ENCODE measurements at places on chromosomes 11 and 22. TPM values are rescaled to one million over a fixed set of nuclear protein-coding genes. Genes with fewer than 3 reads are reported as not detected.

Gene PKDREJ
- not detected for total RNA-seq

- no peaks in the 10 kb centered on the region for H3K4me1 ChIP-seq
- H3K36me3 ChIP-seq, result no peaks in the 10 kb centered on the region
- peaks cover 16% of the 10 kb centered on the region for H3K27me3 ChIP-seq
- no peak overlapping the region for H3K4me3 ChIP-seq
- DNase-seq, result no peak
Measured at GRCh38 chr22:44947049-44947448, 62.8 kb downstream of the PHF21B start.

GRCh38 chr11:118572981-118573550 lies 857 bp downstream of the ARCN1 start:
- H3K27ac ChIP-seq, result peak overlapping the region; percentile 81
- H3K4me1 ChIP-seq, result peaks cover 20% of the 10 kb centered on the region
- no peaks in the 10 kb centered on the region for H3K27me3 ChIP-seq

GRCh38 chr22:36641902-36642640 lies 61.5 kb downstream of the CACNG2 start:
- H3K4me1 ChIP-seq, result peaks cover 19% of the 10 kb centered on the region
- H3K27ac ChIP-seq, result no peak overlapping the region
- peak overlapping the region; percentile 23 for H3K4me3 ChIP-seq
- H3K27me3 ChIP-seq, result peaks cover 75% of the 10 kb centered on the region

Measured in MCF 10A (cell line).